ENCODE measurements at places on chromosomes 11 and 22. TPM values are rescaled to one million over a fixed set of nuclear protein-coding genes. Genes with fewer than 3 reads are reported as not detected.

DNA sequence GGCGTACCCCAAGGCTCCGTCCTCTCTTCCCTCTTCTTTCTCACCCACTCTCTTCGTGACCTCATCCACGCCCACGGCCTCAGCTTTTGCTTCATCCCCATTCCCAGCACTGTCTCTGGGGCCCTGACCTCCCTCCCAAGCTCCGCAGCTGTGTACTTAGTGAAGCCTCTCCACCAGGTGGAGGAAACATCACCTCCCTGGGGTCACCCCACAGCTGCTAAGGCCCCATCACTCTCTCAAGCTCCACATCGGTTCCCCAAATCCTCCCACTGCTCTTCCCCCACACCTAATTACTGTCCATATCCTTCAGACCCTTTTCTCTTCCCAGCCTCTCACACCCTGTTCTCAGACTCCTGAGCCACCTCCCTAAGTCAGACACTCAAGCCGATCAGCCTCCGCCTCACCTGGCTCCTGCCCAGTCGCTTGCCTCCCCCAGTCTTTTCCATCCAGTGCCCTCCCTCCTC is 7.9 kb upstream of the SYT7 start:
- no peak for DNase-seq

DNA sequence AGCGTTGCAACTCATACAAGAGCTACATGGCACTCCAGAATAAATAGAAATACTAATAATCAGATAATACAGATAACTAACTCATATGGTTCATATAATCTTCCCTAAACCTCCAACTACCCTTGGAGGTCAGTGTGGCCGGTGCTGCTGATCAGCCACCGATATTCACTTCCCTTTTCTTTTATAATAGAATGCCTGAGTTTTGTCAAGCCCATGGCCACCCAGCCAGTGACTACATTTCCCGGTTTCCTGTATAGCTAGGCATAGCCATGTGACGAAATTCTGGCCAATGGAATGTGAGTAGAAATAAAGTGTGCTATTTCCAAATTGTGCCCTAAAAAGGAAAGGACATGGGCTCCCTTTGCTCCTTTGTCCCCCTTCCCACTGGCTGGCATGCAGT is 5.9 kb upstream of the CAT start:
- no peak for DNase-seq

GRCh38 chr22:22773979-22774604 is 113.5 kb upstream of the IGLL5 start:
- DNase-seq: no peak

The CCDC89 gene
- total RNA-seq: not detected

The ANO5 gene
- under 0.01 TPM for total RNA-seq

The HDAC10 gene
- 39.5 TPM for total RNA-seq

The NLRP6 gene
- total RNA-seq: not detected

All from dermis blood vessel endothelial cell (primary cell).